Putamen (tissue), 1 donor: ENCODE measurements at places on chromosomes 5 and 9.

DNA sequence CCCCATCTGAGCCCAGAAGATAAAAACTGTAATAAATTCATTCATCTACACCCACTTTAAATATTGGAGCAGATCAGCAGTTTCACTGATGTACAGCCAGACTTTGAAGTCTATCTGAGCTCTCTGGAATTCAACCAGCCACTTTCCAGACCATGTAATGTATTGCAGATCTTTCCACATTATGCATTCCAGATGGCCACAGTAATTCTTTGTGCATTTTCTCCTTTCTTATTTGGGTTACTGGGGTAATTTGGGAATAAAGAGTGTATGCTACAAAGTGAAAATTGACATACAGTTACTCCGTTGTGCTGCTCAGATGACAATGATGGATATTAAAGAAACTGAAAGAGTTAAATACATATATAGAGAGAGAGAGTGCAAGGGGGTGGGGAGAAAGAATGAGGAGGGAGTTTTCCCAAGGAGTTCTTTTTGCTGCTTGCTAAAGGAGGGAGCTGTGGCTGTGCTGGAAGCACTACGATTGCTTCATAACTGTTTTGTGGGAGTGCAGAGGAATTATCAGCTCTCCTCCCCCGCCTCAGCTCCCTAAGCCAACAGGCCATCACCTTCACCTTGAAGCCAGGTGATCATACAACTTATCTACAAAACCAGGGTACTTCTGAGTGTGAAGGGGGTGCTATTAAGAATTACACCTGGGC, 152.8 kb downstream of the GAS1 start:
- peak; percentile 38 for DNase-seq

- DNase-seq = no peak
Measured at GRCh38 chr9:136110082-136111061, 8.3 kb downstream of the TMEM250 start.

- no peak for DNase-seq
Measured at GRCh38 chr5:36658038-36658756, 51.8 kb downstream of the SLC1A3 start.

GRCh38 chr9:114007991-114008666, 70.0 kb downstream of the AMBP start:
- no peak for DNase-seq

- no peak for DNase-seq
Measured at GRCh38 chr5:14590949-14591348, 9.4 kb downstream of the OTULINL start.

- no peak for DNase-seq
Measured at GRCh38 chr5:135329066-135329912, 69.7 kb downstream of the MACROH2A1 start.

DNA sequence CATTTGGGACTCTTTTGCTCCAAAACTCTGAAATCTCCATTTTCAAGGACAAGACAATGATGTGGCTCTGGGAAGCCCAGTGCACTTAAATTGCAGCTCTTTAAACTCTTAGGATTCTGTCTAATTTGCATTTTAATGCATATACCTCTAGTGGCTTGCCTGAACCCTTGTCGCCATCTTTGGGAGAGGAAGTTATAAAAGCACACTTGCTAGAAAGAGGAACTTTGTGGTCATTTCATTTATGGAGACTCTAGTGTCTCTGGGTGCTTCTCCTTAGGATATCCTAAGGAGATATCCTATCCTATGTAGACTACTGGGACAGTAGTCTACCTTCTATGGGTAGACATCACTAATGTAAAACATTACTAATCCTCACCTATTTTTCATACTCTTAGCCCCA, 77.3 kb upstream of the SLC1A3 start:
- no peak for DNase-seq

GRCh38 chr9:129757045-129757444, 4.2 kb upstream of the PTGES start:
- no peak for DNase-seq

- DNase-seq = no peak
Measured at GRCh38 chr5:135655468-135655815, 76.7 kb upstream of the CXCL14 start.

DNA sequence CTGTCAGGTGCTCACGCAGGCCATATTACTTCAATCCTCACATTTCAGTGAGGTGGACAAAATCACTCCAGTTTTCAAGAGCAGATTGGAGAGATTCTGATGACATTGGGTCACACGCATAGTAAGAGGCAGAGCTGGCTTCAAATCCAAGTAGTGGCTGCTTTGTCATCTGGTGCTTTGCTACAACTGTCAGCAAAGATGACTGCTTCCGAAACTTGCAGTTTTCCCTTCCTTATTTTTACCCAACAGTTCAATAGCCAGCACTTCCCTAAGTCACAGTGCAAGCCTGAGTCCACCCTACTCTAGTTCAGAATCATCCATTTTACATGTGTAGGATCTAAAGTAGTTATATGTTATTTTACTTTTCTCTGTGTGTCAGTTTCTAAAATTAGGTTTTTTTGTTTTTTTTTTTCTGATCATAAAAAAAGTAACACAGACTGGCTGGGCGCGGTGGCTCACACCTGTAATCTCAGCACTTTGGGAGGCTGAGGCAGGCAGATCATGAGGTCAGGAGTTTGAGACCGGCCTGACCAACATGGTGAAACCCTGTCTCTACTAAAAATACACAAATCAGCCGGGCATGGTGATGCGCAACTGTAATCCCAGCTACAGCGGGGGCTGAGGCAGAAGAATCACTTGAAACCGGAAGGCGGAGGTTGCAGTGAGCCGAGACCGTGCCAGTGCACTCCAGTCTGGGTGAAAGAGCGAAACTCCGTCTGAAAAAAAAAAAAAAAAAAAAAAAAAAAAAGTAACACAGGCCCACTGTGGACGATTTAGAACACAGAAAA, 49.6 kb downstream of the ANKDD1B start:
- DNase-seq = peak; percentile 36

- DNase-seq = no peak
Measured at GRCh38 chr5:150015415-150015814, 14.9 kb downstream of the HMGXB3 start.

GRCh38 chr5:13251623-13252376, 692.7 kb downstream of the DNAH5 start:
- peak; percentile 16 for DNase-seq

DNA sequence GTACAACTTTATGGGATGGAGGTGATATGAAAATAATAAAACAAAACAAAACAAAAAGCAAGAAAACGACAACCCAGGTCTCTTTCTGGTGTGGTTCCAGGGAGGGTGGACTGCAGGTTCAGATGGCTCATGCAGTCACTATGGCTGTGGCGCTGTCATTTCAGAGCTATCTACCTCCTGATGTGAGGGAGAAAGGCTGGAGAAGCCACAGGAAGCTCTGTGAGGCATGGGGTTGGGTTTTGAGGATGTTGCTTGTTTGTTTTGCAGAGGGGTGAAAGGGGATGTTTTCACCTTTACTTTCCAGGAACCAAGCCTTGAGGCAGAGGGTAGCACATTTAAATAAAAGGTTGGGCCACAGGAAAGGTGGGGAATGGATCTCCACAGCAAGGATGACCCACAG, 18.7 kb downstream of the NIPAL4 start:
- no peak for DNase-seq

- DNase-seq = no peak
Measured at GRCh38 chr9:121055642-121056143, 5.6 kb upstream of the C5 start.

DNA sequence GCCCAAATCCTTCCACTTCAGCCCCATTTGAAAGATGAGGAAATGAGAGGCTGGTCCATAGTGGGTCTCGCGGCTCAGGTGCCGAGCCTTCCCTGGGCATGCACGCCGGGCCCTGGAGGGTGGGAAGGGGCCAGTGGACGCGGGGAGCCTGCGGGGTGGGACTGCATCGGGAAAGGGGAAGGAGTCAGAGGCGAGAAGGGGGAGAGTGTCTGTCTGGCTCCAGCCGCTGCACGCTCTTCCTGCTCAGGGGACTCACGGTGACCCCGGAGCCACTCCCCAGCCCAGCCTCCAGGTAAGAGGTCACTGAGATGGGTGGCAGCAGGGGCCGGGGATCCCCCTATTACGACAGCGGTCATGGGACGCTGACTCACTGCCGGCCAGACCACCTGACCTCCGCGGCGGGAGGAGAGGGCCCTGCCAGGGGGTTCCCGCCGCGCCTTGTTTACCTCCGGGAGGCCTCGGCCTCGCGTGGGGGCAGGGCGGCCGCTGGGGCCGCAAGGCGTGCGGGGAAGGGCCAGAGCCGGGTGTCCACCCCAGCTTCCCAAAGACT, 1.9 kb upstream of the SQSTM1 start:
- DNase-seq = peak; percentile 94

- no peak for DNase-seq
Measured at GRCh38 chr9:127779136-127779981, 893 bp upstream of the SH2D3C start.

GRCh38 chr9:79709743-79710674, 138.2 kb downstream of the TLE4 start:
- DNase-seq = peak; percentile 61

- DNase-seq = no peak
Measured at GRCh38 chr5:10046676-10047075, 203.0 kb downstream of the ATPSCKMT start.

- DNase-seq = no peak
Measured at GRCh38 chr9:94869415-94869843, 142.9 kb downstream of the AOPEP start.

GRCh38 chr5:115271295-115272050, 8.8 kb upstream of the PGGT1B start:
- no peak for DNase-seq

DNA sequence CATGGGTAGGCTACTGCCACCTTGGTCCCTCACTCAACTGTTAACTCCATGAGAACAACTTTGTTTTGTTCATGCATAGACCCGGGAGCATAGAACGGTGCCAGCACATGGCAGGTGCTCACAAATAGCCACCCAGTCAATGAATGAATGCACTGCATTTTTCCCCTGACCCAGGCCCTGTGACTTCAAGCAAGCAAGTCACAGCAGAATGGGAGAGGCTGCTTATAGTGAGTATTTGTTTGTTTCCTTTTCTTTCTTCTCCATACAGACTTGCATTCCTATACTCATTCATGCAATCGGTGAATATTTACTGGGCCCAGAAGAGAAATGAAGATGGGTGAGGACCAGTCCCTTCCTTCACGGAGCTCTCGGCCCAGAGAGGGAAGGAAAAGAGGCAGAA, 62.0 kb downstream of the SHB start:
- DNase-seq = no peak

GRCh38 chr5:24767086-24767485, 122.3 kb upstream of the CDH10 start:
- DNase-seq = no peak

- no peak for DNase-seq
Measured at GRCh38 chr5:28110781-28111180, 1072.4 kb upstream of the CDH9 start.

GRCh38 chr9:93898502-93899426, 56.4 kb downstream of the BARX1 start:
- no peak for DNase-seq

DNA sequence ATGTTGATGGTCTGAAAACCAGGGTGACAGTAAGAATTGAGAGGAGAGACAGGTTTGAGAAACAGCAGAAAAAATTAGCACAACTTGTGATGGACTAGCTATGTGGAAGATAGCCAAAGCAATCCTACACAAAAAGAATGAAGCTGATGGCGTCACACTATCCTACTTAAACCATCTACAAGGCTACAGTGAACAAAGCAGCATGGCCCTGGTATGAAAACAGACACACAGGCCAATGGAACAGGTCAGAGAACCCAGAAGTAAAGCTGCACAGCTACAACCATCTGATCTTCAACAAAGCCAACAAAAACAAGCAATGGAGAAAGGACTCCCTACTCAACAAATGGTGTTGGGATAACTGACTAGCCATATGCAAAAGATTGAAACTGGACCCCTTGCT, 7.5 kb upstream of the UBE2R2 start:
- DNase-seq = no peak

GRCh38 chr5:160242145-160242544, 12.8 kb downstream of the FABP6 start:
- no peak for DNase-seq

DNA sequence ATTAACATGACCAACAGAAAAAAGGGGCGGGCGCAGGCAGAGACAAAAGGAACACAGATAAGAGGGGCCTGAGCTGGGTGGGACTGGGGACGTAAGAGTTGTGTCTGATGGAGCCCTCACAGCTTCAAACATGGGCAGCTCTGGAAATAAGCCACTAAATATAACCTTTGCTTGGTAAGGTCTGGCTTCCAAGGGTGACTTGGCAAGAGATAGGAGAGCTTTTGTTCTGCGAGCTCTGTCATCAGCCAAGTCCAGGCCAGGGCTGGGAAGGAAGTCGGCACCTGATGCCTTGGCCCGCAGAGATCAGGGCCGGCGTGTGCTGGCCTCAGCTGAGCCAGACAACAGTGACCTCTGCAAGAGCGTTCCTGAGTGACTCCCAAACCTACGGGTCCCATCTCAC, 11.8 kb downstream of the TRUB2 start:
- DNase-seq = no peak

DNA sequence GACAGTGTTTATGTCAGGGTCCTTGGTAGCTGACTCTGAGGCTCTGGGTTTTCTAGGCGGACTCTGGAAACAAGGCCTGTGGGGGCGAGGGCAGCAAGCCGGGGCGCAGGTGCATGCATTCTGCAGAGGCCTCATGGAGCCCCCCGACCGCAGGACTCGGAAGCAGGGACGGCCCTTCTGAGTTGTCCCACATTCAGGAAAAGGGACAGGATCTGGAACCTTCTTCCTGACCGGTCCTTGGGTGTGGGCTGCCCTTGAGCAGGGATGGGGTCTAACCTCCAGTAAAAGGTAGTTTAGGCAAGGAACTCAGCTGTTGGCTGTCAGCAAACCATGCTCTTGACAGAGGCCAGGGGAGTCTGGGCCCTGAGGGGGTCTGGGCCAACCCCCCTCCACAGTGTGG, 7.4 kb upstream of the COL5A1 start:
- DNase-seq = no peak

GRCh38 chr5:59923465-59923864, 29.9 kb upstream of the PDE4D start:
- DNase-seq = no peak

GRCh38 chr5:139140591-139141071, 57.5 kb downstream of the SIL1 start:
- DNase-seq = no peak

- DNase-seq = no peak
Measured at GRCh38 chr5:44909004-44909403, 100.3 kb downstream of the MRPS30 start.

DNA sequence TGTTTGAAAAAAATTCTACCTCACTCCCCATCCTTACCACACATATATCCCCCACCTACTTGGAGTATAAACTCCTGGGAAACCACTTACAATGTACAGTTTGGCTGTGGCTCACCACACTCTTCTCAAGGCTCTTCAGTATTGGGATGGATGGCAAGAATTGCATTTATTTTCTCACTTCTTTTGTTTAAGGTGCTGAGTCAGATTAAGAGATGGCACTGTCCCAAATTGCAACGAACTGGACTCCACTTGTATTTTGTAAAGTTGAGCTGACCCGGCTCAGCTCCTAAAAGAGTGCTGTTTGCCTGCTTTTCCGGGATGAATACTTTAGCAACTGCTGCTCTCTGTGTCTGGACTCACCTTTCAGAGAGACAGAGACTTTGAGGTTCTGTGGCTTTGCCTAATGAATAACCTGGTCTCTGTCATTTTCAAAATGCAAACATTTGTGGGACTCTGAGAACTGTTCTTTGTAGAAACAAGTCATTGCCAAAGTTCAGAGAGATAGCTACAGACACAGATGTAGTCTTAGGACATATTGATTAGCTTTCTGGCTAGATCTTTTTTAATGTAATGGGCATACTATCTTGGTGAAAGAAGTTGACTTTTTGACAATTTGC, 42.2 kb downstream of the PPP2R2B start:
- no peak for DNase-seq
